Fibroblast of skin of left biceps (primary cell): ENCODE measurements at places on chromosomes 2 and 18.

DNA sequence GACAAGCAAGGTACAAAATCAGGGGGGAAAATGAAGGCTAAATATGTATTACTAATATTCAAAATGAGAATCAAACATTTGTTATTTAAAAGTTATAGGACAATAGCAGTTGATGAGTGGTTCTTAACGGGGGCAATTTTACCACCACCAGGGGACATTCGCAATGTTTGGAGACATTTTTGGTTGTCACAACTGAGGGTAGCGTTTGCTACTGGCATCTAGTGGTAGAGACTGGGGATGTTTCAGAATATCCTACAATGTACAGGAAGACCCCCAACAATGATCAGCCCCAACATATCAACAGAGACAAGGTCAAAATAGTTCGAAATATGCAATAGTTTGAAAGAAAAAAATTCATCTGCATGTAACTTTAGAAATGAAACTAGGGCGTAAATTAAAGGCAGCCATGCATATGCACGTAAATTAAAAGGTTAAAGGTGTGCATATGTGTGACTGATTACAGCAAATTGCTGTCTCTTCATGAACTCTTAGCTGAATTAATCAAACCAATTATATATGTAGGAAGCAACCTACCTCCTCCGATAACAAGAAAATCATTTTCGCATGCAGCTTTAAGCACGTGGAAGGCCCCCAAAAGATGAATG, 61.2 kb upstream of the CUL3 start:
- DNase-seq, result no peak

- peak; percentile 67 for DNase-seq
These were observed 112.3 kb downstream of the MEP1B start for GRCh38 chr18:32301976-32302743.

DNA sequence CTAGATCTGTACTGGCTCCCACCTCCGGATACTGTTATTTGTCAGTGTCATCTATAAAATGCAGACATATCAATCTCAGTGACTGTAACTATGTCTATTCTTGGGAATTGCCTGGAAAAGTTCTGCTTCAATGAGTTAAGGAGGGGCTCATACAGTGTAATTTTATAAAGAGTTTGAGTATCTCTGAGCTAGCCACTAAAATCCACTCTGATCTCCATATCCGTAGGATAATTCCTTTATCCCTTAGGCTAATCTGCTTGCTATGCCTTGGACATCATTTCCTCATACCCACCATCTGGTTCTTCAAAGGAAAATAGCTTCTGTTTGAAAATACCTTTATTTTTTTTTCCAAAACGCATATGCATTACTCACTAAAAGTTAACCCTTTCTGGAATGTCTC, 863.2 kb downstream of the SUCLG1 start:
- peak; percentile 29 for DNase-seq

DNA sequence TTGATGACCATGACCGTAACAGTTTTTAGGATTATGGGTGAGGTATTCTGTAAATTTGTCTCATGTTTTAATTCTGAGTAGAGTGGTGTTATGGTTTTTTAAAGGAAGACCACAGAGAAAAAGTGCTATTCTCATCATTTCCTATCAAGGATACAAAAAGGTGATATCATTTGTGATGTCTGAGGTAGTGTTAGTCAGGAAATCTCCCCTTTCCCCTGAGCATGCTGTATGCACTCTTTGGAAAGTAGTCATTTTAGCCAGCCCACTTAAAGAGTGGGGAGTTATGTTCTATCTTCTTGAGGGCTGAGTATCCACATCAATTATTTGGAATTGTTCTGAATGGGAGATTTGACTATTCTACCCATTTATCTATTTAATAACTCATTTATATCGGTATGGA, 414.2 kb upstream of the SLC14A2 start:
- DNase-seq, result no peak

DNA sequence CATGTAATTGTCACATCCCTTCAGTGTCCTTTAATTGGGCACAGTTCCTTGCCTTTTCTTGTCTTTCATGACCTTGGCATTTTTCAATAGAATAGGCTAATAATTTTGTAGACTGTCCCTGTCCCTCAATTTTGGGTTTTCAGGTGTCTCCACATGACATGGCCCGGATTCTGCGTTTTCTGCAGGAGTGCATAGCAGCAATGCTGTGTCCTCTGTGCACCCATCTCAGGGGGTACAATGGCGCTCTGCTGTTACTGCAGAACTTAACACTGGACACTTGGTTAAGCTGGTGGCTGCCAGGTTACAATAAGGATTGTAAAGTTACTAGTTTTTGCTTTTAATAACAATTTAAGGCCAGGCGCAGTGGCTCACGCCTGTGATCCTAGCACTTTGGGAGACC, 51.3 kb downstream of the INPP5D start:
- no peak for DNase-seq

GRCh38 chr18:51168960-51169662, 28.4 kb downstream of the MEX3C start:
- DNase-seq, result no peak

- no peak for DNase-seq
These were observed 74.2 kb downstream of the MBD2 start for GRCh38 chr18:54150226-54150625.

- no peak for DNase-seq
These were observed 153.3 kb upstream of the ITGA6 start for GRCh38 chr2:172273910-172274571.

DNA sequence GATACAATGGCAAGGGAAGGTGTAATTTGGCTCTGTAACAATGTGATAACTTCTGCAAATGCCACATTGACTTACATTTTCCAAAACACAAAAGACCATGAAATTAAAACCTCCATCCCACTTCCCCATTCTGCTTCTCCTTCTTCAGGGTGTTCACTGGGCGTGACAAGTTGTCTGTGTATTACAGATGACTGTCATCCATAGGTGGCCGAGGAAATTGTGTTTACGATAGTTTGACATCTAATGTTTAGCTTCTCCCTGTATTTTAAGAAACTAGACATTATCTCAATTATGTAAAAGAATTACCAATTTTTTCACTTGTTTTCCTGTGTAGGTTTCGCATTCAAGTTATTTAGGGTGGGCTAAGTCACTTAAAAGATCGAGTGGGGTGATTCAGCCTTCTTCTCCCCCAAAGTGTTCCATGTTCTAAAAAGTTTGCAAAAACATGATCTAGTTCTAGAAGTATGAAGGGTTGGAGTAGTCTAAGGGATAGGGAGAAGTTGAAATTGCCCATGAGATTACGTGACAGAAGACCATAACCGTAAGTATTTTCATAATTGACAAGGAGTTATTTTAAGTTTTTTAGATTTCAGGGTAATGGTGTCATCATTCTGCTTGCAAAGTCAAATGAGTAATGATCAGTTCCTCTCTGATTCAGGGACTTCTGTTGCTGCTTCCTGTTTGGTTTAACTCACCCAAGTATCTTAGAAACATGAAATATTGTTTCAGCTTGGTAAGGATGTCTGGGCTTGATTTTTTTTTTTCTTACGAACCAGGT, 25.2 kb upstream of the CYTIP start:
- peak; percentile 74 for DNase-seq

DNA sequence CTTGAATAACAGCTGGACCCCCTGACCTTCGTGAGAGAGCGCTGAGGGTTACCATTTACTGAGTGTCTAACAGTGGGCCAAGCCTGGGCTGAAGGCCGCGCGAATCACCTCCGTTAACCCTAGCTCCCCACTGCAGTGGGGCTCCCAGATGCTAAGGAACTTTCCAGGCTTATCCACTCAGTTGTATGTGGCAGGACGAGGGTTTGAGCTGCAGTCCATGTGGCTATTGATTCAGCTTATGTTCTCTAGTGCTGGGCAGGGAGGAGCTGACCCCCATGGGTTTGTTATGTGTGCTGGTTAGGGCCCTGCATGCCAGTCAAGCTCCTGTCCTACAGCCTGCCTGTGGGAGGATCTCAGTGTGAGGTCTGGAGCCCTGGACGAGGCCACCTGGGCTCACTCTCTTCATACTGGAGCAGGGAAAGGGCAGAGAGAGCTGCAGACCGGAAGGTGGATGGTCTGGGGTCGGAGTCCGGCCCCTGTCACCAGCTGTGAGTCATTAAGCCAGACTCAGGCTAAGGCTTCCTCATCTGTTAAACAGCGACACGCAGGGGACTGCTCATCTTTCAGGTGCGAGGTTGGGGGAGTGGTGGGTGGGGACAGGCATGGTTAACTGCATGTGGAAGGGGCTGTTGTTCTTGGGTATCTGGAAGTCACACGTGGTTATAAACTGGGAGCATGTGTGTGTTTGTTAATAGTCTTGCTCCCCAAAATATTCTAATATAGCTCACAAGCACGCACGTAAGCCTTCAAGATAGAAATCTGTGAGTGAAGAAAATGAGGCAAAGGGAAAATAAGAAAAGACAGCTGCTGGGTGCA, 6.6 kb downstream of the PSD4 start:
- no peak for DNase-seq

- DNase-seq, result no peak
These were observed 53.8 kb downstream of the SMAD7 start for GRCh38 chr18:48896875-48897511.

GRCh38 chr2:162712598-162712997, 126.0 kb downstream of the KCNH7 start:
- DNase-seq, result no peak

DNA sequence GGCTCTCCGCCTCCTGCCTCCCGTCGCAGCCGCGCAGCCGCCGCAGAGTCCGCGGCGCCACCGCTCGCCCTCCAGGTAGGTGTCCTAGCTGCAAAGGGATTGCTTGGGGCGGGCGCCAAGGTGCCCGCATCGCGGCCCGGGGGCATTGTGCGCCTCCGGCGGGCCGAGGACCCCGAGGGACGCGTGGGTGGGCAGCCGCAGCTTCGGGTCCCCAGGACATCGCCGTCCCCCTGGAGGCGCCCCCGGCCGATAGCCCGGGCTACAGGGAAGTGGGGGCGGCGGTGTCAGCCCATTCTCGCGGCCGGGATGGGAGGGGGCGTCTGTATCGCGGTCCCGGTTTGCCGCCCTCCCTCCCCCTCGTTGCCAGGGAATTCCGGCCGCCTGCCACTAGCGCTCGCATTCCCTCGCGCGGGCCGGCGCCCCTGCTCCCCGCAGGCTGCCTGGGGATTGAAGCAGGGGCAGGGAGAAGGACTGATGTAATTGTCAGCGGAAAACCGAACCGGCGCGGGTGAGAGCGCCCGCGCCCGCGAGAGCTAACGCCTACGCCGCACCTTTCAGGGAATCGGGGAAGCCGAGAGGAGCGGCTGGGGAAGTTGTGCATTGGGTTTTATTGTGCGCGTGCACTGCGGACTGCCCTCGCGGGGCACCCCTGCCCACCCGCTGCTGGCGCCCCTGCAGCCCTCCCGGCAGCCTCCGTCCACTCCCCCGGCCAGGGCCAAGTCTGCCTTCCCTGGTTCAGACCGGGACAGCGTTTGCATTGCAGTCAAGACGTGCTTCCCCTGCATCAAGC, 483 bp downstream of the OSBPL6 start:
- no peak for DNase-seq

DNA sequence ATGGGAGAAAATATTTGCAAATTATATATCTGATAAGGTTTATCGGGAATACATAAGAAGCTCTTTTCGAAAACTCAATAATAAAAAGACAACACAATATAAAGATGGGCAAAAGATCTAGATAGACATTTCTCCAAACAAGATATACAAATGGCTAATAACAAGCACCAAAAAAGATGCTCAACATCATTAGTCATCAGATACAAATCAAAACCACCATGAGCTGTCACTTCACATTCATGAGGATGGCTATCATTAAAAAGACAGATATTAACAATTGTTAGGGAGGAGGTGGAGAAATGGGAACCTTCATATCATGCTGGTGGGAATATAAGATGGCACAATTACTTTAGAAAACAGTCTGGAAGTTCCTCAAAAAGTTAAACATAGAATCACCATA, 48.1 kb downstream of the HS1BP3 start:
- no peak for DNase-seq

GRCh38 chr2:121698318-121698930, 38.3 kb downstream of the NIFK start:
- DNase-seq, result no peak
